HFFc6 (cell line): ENCODE measurements at places on chromosomes 2 and 18.

GRCh38 chr2:96923810-96924774 is 54.2 kb upstream of the SEMA4C start:
- DNase-seq, result no peak

GRCh38 chr2:233342301-233342700 is 12.0 kb upstream of the DGKD start:
- no peak for DNase-seq

- no peak for DNase-seq
These were observed 461.3 kb upstream of the SOX11 start for GRCh38 chr2:5230855-5231254.

GRCh38 chr2:195313962-195314361 is 343.1 kb upstream of the SLC39A10 start:
- DNase-seq, result no peak

GRCh38 chr2:1636791-1637415 is 107.4 kb downstream of the PXDN start:
- no peak for DNase-seq

- no peak for DNase-seq
These were observed 29.2 kb upstream of the AGPS start for GRCh38 chr2:177363332-177363731.
